ENCODE measurements at places on chromosomes 12 and 14.

GRCh38 chr12:60191271-60191670 is 595.4 kb downstream of the SLC16A7 start:
- DNase-seq: no peak

GRCh38 chr12:66119870-66120241 is 10.7 kb downstream of the LLPH start:
- DNase-seq: no peak

DNA sequence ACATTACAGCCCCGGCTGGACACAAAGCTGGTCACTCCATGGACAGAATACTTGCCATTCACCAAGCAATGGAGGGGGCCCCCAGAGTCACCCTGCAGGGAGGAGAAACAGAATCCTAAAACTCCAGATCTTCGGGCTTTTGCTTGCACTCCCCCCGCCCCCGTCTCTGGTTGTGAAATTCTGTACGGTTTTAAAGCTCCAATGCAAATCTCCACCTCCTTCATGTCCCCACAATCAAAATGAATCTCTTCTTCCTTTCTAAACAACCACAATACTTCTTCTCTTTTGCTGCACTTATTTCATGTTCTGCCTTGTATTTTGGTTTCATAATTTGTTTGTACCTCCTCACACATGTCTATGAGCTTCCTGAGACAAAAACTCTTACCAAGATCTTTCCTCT is 5.8 kb upstream of the BIN2 start:
- DNase-seq: no peak

- peak; percentile 19 for DNase-seq
Observed at GRCh38 chr14:58533446-58533845, 104.3 kb upstream of the DACT1 start.

- DNase-seq: no peak
Observed at GRCh38 chr12:104691721-104692556, 235.2 kb downstream of the CHST11 start.

DNA sequence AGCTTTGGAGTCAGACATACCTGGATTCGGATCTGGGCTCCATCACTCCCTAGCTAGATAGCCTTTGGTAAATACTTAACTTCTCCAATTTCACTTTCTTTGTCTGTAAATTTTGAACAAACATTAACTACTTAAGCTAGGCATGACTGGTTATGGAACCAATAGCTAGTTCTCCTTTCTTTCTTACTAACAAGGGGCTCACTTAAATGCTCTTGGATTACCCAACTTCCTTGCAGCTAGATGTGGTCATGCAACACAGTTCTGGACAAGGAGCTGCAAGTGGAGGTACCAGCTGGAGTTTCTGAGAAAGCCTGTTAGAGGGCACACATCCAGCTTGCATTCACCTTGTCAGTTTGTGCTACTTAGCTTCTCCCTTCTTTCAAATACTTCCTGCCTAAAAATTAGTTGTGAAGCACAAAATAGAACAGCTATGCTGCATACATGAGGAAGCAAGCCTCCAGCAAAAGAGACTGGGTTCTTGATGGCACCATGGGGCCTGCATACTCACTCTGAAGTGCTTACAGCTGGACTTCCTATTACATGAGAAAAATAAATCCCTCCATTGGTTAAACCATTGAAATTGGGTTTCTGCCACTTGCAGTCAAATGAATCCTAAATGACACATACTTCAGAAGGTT is 210.1 kb upstream of the EEA1 start:
- no peak for DNase-seq

GRCh38 chr12:23221066-23221465 is 596.1 kb downstream of the ETNK1 start:
- DNase-seq: no peak

GRCh38 chr12:85253853-85254252 is 26.2 kb upstream of the ALX1 start:
- DNase-seq: no peak

GRCh38 chr12:18882690-18883089 is 144.8 kb downstream of the CAPZA3 start:
- no peak for DNase-seq

DNA sequence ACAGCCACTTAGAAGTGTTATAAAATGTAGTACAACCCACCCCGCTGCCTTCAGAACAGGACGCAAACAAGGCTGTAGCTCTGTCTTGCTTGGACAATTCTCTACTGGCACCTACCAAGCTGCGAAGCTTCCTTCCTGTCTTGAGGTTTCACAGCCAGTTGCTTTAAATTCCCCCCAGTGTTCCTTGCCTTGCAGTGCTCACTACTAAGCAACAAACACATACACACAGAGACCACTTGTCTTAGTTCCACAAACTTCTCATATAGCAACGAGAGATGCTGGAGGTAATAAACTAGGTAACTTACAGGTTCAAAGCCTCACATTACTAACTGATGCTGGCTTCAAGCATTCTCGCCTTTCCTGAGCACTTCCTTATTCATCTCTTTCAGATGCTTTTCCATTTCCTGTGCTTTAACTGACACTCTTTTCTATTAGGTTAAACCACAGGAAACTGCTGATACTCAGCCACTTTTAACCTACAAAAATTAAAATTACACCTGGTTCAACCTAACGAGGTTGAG is 91.5 kb upstream of the PTGDR start:
- no peak for DNase-seq
